Ovary (tissue), 10 donors: ENCODE measurements at places on chromosomes 5 and 9. TPM values are rescaled to one million over a fixed set of nuclear protein-coding genes. Genes with fewer than 3 reads are reported as not detected.

- H3K4me3 ChIP-seq: no peak overlapping the region
- H3K27ac ChIP-seq: no peak overlapping the region
- H3K4me1 ChIP-seq: no peaks in the 10 kb centered on the region
- H3K27me3 ChIP-seq: no peaks in the 10 kb centered on the region
- no peaks in the 10 kb centered on the region for H3K36me3 ChIP-seq
These were observed 340.2 kb downstream of the NDUFS4 start for GRCh38 chr5:53900677-53901076.

DNA sequence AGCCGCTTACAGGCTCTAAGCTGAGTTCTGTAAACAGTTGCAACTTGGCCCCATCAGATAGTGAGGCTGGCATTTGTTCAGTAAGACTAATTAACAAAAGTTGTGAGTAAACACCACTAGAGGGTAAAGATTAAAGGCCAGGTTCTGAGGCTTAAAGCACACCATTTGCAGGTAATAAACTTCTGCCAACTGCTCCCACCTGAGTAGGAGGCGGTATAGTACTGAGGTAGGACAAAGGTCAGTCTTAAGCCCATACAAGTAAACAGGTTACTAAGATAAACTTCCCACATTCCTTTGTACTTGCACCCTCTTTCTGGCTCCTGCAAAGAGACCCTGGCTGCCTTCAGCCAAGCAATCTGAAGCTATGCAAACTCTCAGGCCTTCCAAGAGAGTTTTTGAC is 419.6 kb downstream of the DNAH5 start:
- H3K4me1 ChIP-seq: no peaks in the 10 kb centered on the region
- no peak overlapping the region for H3K27ac ChIP-seq
- H3K4me3 ChIP-seq: no peak overlapping the region
- H3K36me3 ChIP-seq: no peaks in the 10 kb centered on the region

DNA sequence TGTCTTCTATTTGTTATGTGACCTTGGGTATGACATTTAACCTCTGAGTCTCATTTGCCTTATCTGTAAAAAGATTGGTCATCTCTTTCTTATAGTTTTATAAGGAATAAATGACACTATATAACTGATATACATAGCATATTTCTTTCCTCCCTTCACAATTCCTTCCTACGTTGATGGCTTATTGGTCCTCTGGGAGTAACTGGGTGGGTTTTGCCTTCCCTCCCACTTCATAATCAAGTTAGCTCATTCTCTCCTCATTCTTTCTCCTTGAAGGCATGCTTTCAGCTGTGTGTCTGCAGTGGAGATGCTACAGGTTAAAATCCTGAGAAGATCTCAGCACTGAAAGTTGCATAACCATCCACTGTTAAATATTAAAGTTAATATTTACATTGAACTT is 382.4 kb downstream of the TMEM38B start:
- no peak overlapping the region for H3K4me3 ChIP-seq
- no peaks in the 10 kb centered on the region for H3K36me3 ChIP-seq
- H3K4me1 ChIP-seq: no peaks in the 10 kb centered on the region
- no peak for DNase-seq

BAAT gene
- polyA plus RNA-seq: not detected

CNTNAP3 gene
- polyA plus RNA-seq: 1.3 TPM

- no peak overlapping the region for H3K4me3 ChIP-seq
- no peak for DNase-seq
- no peak overlapping the region for H3K27ac ChIP-seq
- peaks cover 2% of the 10 kb centered on the region for H3K4me1 ChIP-seq
These were observed 199.2 kb downstream of the TRIO start for GRCh38 chr5:14342306-14342705.

CER1 gene
- not detected for polyA plus RNA-seq

- no peak overlapping the region for H3K27ac ChIP-seq
- no peak overlapping the region for H3K4me3 ChIP-seq
- peaks cover 8% of the 10 kb centered on the region for H3K4me1 ChIP-seq
- H3K27me3 ChIP-seq: no peaks in the 10 kb centered on the region
- H3K36me3 ChIP-seq: no peaks in the 10 kb centered on the region
These were observed 63.5 kb downstream of the ENC1 start for GRCh38 chr5:74576941-74577456.

- no peak for DNase-seq
- no peak overlapping the region for H3K4me3 ChIP-seq
- peaks cover 1% of the 10 kb centered on the region for H3K4me1 ChIP-seq
- H3K27ac ChIP-seq: no peak overlapping the region
- no peaks in the 10 kb centered on the region for H3K27me3 ChIP-seq
- no peaks in the 10 kb centered on the region for H3K36me3 ChIP-seq
These were observed 43.4 kb upstream of the KIAA1958 start for GRCh38 chr9:112443200-112443599.

DNA sequence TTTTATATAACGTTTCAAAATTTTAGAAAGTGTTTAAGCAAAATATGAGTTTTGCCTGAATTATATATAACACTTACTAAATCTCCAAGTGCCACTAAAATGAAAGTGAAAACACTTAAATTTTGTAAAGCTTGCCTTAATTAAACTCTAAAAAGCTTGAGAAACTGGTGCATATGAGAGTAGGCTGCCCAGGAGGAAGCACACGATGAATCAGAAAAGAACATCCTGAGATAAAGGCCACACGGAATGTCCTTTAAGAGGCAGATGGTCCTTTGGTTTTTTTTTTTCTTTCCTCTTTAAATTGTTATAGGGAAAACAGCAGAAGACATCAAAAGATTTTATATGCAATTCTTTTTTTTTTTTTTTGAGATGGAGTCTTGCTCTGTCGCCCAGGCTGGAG is 60.3 kb downstream of the HABP4 start:
- no peak overlapping the region for H3K27ac ChIP-seq
- H3K4me1 ChIP-seq: no peaks in the 10 kb centered on the region
- H3K4me3 ChIP-seq: no peak overlapping the region
- no peak for DNase-seq
- no peaks in the 10 kb centered on the region for H3K36me3 ChIP-seq
- H3K27me3 ChIP-seq: no peaks in the 10 kb centered on the region

DNA sequence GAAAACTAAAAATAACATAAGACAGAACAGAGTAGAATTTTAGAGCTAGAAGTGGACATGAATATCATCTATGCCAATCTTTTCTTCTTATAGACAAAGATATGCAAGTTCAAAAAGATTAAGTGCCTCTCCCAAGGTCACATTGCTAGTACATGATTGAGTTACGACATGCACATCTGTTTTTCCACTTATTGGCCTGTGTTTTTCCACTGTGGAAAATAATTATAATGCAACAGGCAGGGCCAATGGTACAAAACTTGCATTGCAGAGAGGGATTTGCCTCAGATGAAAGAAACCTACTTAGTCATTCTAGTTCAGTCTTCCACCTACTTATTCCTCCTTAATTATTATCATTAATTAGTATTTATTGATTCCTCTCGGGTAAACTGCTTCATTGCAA is 407.8 kb upstream of the SGCD start:
- H3K27me3 ChIP-seq: no peaks in the 10 kb centered on the region
- no peaks in the 10 kb centered on the region for H3K36me3 ChIP-seq
- H3K27ac ChIP-seq: no peak overlapping the region
- no peak overlapping the region for H3K4me3 ChIP-seq
- DNase-seq: no peak

GRCh38 chr9:92122061-92122460 is 6.8 kb upstream of the SPTLC1 start:
- H3K27ac ChIP-seq: no peak overlapping the region
- H3K36me3 ChIP-seq: no peaks in the 10 kb centered on the region
- H3K4me3 ChIP-seq: no peak overlapping the region
- DNase-seq: no peak

DNA sequence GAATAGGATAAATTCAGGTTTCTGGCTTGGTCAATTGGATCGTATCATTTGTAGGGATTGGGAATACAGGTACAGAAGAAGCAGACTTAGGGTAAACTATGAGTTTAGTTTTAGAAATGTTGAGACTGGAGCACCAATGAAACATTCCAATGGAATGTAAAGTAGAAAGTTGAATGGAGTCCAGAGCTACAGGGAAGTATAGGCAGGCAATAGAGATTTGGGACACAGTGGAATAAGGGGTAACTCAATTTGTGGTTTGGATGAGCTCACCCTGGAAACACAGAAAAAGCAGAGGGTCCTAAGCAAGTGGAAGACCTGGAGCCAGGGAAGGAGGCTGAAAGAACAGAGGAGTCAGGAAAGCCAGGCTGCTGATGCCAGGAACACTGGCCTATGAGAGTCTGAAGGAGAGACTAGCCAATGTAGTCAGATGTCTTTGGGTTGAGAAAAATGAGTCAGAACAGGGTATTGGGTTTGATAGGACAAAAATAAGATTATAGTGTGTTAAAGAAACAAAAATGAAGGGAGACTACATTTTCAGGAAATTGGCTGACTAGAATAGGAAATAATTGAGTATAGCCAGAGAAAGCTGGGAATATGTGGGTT is 72.8 kb downstream of the STARD4 start:
- H3K27me3 ChIP-seq: no peaks in the 10 kb centered on the region
- H3K27ac ChIP-seq: no peak overlapping the region
- H3K4me3 ChIP-seq: no peak overlapping the region
- no peak for DNase-seq
- no peaks in the 10 kb centered on the region for H3K4me1 ChIP-seq
- no peaks in the 10 kb centered on the region for H3K36me3 ChIP-seq
